Left cardiac atrium (tissue), 4 donors: ENCODE measurements at places on chromosomes 2 and 18.

- DNase-seq, result no peak
Observed at GRCh38 chr18:39871961-39872360, 2083.1 kb upstream of the PIK3C3 start.

- DNase-seq, result no peak
Observed at GRCh38 chr2:121650315-121650930, 1.2 kb upstream of the CLASP1 start.

- DNase-seq, result no peak
Observed at GRCh38 chr2:180478883-180479282, 471.8 kb upstream of the CWC22 start.

GRCh38 chr2:60400462-60401246, 152.8 kb downstream of the BCL11A start:
- DNase-seq, result no peak

DNA sequence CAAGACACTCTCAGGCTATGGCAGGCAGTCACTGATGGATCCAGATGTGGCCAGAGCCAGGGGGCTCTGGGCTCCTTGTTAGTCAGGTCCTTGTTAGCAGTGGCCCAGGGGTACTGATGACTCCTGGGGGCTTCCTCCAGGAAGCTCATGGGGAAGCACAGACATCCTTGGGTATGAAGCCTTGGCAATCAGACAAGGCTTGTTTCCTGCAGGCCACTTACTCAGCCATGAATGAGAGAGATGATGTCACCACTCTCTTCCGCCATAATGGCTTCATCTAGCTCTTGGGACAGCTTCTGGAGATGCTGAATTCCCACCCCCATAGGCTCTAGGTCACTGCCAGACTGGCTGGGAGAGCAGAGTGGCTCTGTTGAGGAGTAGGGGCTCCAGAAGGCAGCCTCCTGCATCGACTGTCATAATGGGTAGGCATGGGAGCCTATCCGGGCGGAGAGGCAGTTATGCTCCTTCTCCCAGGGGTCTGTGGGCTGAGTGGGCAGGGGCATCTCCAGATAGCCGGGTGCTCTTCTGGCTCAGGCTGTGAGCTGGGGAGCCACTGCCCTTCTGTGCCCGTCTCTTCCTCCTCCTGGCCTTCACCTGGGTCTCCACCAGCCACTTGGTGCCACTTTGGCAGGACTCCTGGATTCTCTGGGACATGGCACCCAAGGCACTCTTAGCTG, 40.2 kb upstream of the BMPR2 start:
- no peak for DNase-seq
